ENCODE measurements at places on chromosomes 5 and 9. TPM values are rescaled to one million over a fixed set of nuclear protein-coding genes. Genes with fewer than 3 reads are reported as not detected.

GRCh38 chr9:30075451-30076199, 2308.8 kb upstream of the ACO1 start:
- peak; percentile 53 for DNase-seq

- DNase-seq: peak; percentile 34
Measured at GRCh38 chr9:87280421-87280820, 217.2 kb upstream of the DAPK1 start.

GRCh38 chr9:7169717-7170389, 412.1 kb downstream of the KDM4C start:
- no peak for DNase-seq

GRCh38 chr9:20325008-20325407, 297.3 kb downstream of the MLLT3 start:
- no peak for DNase-seq

GRCh38 chr5:145562931-145563330, 272.2 kb downstream of the PRELID2 start:
- no peak for DNase-seq

DNA sequence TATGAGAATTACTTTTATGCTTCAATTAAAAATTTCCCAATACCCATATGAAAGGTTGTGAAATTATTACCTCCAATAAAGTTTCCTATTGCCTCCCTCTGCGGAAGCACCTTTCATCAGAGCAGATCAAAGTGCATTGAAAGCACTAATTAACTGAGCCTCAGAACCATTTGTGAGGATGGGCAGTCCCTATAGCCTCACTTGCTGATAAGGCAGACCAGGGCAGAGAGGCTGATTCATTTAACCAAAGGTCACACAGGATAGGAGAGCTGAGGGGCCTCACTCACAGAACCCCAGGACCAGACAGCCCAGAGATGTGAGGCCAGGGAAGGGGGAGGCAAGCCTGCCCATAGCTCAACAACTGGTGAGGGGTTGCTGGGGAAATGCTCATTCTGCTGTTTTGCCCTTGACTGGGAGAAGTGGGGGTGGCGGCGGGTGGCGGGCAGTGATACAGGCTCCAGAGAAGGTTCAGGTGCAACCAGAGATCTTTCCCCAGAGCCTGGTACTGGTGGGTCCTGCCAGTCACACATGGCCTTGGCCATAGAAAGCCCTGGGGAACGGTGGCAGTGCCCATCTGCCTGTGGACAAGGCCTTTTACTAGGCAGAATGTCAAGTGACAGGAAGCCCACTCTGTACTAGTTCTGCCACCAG, 57.9 kb downstream of the MACROH2A1 start:
- DNase-seq: no peak

DNA sequence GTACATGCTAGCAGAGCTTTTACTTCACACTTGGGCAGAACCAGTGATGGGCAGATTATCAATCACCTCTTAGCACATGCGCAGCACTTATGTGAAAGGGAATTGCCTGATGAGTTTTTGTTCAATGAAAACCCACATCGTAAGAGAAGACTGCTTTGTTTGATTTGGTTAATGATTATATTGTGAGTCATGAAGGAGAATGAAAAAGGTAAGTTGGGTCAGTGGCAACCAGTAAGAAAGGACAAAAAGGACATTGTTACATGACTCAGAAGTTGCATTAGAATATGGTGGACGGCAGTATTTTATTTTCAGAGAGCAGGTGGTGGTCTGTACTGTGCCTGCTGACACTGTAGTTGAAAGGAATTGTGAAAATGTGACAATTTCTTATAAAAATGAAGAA, 127.4 kb downstream of the AOPEP start:
- peak; percentile 99 for DNase-seq

SEC24A gene
- total RNA-seq: 25.7 TPM

RNF180 gene
- 13.0 TPM for total RNA-seq
